ENCODE measurements at places on chromosomes 5 and 9.

GRCh38 chr9:114869845-114870244 is 60.5 kb downstream of the TNFSF8 start:
- no peak for DNase-seq

- DNase-seq: no peak
Observed at GRCh38 chr9:134243778-134244467, 79.6 kb upstream of the RNU6ATAC start.

DNA sequence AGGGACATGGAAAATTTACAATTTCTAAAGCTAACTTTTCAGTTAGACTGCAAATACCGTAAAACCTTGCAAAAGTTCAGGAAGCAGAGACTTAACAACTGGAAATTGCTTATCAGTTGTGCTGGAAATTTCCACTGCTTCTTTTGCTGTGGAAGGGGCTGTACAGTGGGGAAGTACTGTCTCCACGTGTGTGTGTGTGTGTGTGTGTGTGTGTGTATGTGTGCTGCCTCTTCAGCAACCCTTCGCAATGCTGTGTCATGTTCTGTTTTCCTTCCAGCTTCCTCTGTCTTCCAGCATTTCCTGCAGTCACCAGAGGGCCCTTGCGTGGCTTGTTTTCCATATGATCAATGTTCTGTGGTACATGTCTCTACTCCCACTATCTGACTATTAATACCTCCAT is 87.5 kb upstream of the RANBP3L start:
- no peak for DNase-seq

DNA sequence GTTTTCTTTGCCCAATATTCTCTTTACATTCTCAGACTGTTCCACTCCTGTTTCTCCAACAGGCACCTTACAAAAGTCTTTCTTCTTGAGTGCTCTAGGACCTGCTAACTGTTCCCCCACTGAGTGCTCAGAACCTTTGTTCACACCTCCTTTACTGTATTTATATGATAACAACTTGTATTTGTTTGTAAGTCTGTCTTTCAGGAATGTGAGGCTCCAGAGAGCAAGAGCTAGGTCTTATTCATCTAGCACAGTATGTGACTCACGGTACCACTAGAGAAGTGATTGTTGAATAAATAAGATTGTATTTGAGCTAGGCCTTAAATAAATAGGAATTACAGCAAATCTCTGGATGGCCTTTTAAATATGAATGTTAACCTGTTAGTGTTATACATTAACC is 42.5 kb upstream of the MYOT start:
- DNase-seq: no peak

DNA sequence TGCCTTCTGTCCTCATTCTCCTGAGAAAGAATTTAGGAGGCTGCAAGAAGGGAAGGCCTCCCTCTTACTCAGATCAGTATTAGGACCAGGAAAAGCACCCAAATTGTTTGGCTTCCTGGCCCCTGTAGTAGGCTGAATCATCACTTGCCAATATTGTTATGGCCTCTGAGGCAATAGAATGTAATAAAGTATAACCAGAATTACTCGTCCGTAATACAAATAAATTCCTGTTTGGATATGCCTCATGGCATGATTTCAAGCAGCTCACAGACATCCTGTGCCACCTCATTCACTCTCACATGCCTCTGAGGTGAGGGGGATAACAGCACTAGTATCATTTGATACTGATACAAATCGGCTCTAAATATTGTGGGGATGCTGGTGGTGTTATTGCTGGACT is 427.3 kb downstream of the ISL1 start:
- DNase-seq: peak; percentile 62

DNA sequence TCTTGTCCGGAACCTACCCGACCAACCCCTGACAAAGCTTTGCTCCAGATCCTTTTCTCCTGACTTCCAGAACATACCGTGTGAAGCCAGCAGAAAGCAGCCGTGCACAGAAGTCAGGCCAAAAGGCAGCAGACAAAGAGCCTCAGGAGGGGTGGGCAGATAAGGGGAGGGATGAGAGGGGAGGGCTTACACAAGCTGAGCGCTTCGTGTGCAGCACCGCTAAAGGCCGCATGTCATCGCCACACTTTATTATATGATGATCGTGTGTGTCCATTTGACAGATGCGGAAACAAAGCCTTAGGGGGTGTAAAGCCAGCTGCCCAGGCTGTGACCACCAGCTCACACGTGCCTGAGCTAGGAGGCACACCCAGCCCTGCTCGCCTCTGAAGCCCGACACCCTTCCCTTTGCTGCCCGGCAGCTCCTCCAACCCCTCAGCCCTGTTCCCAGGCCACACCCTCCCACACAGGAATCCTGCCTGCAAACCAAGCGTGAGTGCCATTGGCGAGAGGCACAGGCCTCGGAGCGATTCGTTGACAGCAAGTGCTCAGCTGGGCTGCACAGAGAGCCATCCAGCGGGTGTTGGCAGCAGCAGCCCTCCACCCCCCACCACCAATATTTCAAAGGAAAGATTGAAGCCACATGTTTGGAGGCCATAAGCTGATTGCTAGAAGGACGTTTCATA is 170.5 kb upstream of the SMIM23 start:
- no peak for DNase-seq

DNA sequence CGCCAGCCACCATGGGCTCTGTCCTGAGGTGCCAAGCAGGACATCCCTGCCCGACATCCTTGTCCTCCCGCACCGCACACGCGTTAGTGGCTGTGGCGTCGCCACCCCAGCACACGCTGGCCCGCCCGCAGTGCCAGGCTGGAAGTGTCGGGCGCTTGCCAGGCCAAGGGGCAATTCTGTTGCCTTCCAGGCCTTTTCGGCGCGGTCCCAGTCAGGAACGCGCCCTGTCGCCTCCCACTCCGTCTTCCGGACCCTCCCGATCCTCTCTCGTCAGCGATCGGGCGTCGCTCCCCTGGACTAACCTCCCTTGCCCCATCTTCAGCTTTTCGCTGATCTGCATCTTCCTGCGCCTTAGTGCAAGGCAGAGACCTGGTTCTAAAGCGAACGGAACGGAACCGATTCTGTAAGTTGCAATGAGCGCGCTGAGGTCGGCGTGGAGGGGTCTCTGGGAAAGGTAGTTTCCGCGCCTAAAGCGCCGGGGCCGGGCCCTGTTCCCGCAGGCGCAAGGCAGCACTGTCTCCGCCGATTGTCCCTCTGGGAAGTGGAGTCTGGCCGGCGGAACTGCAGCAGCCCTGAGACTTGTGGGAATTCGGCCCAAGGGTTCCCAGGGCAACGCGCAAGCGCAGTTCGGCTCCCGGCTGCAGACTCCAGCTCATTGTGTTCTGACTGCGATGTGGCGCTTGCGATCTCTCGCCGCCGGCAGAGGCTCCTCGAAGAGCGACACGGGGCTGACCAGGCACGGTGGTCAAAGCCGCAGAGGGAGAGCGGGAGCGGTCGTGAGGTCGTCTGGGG is at the start of gene ZNF454:
Gene ZNF454, plus strand, starts transcription at position 630 of the 792 bp plus-strand sequence. CDS start 1,594 bp downstream, outside the sequence.
- DNase-seq: no peak

DNA sequence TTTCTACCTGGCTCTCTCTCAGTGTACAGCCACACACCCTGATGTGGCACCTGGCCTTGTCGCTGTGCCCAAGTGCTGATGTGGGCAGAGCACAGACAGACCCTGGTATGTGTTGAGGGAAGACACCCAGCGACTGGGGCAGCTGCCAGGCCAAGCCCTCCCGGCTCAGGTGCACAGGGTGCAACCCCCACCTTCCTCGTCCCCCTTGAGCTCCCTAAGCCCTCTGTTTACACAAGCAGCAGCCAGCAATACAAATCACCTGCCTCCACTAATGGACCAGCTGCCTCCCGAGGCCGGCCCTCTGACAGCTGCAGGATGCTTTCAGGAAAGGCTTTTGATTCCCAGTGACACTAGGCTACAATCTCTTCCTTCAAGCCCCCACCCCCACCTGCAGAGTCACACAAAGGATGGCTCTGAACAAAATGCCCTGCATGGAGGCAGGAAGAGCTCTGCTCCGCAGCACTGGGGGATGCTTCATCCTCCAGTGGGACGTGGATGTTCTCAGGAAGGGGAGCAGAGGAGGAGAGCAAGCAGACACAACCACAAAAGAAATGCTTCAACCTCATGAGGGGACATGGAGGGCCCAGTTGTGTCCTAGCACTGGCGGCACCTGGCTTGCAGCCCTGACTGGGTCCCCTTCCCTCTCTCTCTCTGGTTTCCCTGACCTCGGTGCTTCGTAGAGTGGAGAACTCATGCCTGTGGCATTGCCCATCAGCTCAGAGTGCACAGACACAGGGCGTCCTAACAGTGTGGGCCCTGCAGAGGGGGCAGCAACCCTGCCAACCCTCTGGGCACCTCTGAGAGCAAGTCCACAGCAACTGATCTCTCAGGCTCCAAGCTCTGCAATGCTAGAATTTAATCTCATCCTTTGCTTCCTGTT is 140.8 kb downstream of the BARX1 start:
- no peak for DNase-seq
